Activated CD8-positive, alpha-beta T cell treated with anti-CD3 and anti-CD28 coated beads for 36 hours (primary cell): ENCODE measurements at places on chromosomes 6 and 20. TPM values are rescaled to one million over a fixed set of nuclear protein-coding genes. Genes with fewer than 3 reads are reported as not detected.

Gene UBD
- 0.50 TPM for total RNA-seq

Gene AFG1L
- 6.3 TPM for total RNA-seq

Gene GPX5
- not detected for total RNA-seq

- peak; percentile 3 for DNase-seq
Measured at GRCh38 chr6:57021086-57021720, 25.3 kb upstream of the KIAA1586 start.

DNA sequence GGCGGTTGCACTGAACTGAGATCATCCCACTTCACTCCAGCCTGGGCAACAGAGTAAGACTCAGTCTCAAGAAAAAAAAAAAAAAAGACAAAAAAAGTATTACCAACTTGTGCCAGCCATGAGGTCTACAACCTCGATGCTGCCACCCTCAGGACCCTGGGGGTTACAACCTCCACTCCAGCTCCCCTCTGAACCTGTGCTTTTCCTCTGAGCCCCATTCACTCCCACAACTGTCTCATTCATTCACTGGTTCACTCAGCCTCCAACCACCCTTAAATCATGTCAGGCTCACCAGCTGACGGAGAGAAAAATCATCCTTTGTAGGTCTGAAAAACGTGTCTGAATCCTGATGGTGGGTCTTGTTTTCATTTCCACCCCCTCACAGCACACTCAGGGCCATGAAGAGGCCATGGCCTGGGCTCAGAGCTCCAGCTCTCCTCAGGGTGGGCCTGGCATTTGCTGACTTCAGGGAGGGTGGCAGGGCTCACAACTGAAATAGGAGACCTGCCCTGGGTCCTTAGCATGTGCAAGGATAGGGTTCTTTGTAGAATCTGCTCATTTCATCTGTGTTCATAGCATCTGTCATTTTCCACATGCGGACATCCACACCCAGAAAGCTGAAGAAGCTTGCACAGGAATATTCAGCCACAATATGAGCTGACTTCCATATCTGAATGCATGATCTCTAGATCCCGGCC, 1.9 kb upstream of the ULBP1 start:
- DNase-seq = peak; percentile 72

DNA sequence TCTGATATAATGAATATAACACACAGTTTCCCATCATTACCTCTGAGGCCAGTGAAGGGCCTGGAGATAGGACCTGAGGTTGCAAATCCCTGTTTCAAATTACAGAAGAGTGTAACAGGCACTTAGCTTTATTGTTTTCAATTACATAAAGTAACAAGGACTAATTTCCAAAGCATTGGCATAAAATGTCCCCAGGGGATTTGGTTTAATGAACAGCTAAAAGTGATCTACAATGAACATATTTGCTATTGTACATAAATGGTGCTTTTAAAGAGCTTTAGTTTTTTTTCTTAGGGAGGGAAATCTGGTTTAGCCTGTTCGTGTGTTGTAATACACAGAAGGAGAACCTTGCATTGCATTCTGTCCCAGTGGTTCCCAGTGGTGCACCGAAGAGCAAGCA, 54.4 kb downstream of the HMGN3 start:
- DNase-seq = no peak

GRCh38 chr6:19535351-19535750, 301.8 kb upstream of the ID4 start:
- no peak for DNase-seq

Gene NR2E1
- total RNA-seq = not detected

- no peak for DNase-seq
Measured at GRCh38 chr6:139839506-139840156, 465.2 kb upstream of the CITED2 start.

DNA sequence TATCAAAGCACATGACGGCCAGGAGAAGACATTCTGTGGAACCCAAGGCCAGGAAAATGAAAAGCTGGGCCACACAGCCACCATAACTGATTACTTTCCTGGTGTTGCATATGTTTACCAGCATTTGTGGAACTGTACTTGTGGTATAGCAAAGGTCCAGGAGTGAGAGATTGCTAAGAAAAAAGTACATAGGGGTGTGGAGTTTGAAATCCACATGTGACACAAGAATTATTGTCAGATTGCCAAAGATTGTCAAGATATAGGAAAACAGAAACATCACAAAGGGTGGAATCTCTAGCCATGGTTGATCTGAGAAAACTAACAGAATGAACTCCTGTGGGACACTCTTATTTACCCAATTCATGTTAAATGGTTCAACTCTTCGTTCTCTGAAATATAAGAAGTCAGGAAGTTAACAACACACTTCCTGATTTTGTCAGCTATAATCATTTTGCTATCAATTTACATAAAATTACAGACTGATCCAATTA, at the start of gene OR2B2:
Gene OR2B2, minus strand, starts transcription at position 441 of the 491 bp plus-strand sequence. Its CDS starts 77 bp downstream, at position 364.
- DNase-seq = no peak

Gene TMEM151B
- total RNA-seq = not detected

DNA sequence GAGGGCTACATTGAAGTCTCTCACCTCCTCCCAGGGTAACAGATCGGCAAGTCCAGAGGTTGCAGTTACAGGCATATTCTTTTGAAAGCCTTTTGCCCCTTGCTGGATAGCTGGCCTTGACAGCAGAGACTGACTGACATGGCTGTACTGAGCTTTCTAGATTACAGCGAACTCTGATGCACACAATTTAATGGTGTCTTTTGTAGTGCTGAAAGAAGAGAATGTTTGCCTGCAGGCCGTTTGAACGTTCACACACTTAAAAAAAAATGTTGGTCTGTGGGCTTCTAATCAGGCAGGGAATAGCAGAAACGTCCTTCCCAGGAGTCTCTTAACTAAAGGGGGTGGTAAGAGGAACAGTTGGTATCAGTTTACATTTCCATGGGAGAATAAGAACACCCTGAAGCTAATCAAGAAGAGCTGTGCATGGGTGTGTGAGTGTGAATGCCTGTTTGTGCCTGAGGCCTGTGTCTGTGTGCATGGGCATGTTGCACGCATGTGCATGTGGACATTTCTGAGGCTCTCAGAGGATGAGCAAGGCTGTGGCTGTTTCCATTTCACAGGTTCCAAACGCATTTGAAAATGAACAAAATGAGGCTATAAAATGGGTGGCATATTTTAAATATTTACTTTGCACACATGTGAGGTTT, 213.9 kb upstream of the SSTR4 start:
- DNase-seq = no peak

- DNase-seq = no peak
Measured at GRCh38 chr20:45500022-45500421, 15.4 kb downstream of the SPINT3 start.

GRCh38 chr20:31740656-31741323, 1.7 kb downstream of the TPX2 start:
- no peak for DNase-seq

DNA sequence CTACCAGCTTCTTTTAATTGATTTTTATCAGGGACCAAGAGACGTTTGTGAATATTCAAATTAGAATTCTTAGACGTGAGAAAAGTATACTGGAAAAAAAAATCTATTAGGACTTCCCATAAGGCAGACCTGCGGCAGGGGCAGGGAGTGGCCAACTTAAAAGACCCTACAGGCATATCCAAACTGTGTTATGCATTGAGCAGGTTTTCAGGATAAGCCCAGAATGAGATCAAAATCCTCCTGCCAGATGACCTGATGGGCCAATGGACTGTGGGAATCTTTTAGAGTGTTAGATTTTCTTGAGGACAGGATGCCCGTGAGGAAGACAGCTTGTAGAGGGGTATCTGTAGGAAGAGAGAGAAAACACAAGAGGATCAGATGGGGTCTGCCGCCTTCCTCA, 391.5 kb downstream of the CD83 start:
- no peak for DNase-seq

DNA sequence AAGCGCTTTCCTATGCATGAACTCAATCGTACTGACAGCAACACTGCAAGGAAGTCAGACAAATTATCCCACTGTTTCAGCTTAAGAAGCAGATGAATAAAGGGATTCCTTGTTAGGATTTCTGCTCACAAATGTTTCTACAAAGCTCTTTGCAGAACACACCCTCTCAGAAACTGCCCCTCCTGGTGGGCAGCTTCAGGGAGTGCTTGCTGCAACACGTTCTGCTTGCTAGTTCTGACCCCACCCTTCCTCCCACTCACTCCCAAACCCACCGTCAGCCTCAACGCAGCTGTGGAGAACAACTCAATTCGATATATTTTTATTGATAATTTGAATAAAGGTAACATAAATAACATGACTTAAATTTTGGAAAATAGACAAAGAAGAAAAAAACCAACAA, 250.8 kb upstream of the PRDM1 start:
- DNase-seq = peak; percentile 26

GRCh38 chr6:39330057-39330456, 7.6 kb upstream of the KCNK16 start:
- DNase-seq = no peak

Gene BCAS4
- 31.7 TPM for total RNA-seq

Gene VSX1
- total RNA-seq = not detected

- no peak for DNase-seq
Measured at GRCh38 chr6:139308936-139309603, 17.3 kb upstream of the TXLNB start.

GRCh38 chr6:3287308-3287707, 28.6 kb downstream of the PSMG4 start:
- DNase-seq = no peak

Gene ACSS1
- 18.2 TPM for total RNA-seq

DNA sequence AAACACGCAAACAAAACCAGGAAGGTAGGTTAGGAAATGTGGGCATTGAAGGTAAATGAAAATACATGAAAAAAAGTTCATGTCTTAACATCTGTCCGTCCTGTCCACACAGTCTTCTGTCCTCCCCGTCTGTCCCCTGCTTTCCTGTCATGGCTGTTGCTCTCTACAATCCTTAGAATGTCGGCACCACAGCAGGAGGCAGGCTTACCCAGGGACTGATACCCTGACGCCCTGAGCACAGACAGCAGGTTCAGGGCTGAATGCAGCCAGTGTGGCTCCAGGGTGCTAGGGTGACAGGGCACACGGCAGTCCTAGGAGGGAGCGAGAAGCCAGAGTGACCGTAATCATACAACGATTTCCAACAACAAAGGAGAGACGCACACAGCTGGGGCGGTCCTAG, 123.7 kb downstream of the IRF4 start:
- DNase-seq = no peak

DNA sequence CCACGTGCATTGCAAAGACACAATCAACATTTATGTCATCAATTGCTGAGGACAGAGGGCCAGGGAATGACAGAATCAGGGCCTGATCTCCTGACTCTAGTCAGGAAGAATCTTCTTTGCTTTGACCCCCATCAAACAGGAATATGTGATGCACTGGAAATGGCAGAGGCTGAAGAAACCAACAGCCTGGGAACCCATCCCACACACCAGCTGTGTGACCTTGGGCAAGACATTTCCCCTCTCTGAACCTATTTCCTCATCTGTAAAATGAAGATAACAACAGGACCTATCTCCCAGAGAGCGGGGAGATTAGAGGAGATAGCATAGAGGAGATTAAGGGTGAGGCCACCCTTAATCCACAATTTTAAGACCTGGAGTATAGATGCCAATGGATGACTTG, 1.5 kb downstream of the HNF4A start:
- DNase-seq = no peak

DNA sequence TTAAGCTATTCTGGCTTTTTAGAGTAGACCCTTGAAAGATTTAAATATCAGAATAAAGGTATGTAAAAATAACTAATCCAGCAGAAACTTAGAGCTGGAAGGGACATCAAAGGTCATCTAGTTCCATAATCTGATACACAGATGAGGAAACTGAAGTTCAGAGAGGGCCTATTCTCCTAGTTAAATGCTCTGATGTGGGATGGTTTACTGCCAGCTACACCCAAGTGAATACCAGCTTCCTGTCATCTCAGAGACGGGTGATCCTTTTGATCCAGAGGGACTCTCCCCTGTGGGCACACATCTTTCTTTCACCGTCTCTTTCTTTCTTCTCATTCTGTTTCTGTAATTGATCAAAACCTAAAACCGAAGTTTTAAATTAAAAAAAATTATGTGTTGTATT, 94.1 kb downstream of the MAN1A1 start:
- peak; percentile 7 for DNase-seq

GRCh38 chr20:19095762-19096161, 116.7 kb upstream of the SLC24A3 start:
- no peak for DNase-seq

- DNase-seq = no peak
Measured at GRCh38 chr6:3133515-3133914, 15.0 kb downstream of the BPHL start.
